ENCODE measurements at places on chromosomes 6 and 20.

DNA sequence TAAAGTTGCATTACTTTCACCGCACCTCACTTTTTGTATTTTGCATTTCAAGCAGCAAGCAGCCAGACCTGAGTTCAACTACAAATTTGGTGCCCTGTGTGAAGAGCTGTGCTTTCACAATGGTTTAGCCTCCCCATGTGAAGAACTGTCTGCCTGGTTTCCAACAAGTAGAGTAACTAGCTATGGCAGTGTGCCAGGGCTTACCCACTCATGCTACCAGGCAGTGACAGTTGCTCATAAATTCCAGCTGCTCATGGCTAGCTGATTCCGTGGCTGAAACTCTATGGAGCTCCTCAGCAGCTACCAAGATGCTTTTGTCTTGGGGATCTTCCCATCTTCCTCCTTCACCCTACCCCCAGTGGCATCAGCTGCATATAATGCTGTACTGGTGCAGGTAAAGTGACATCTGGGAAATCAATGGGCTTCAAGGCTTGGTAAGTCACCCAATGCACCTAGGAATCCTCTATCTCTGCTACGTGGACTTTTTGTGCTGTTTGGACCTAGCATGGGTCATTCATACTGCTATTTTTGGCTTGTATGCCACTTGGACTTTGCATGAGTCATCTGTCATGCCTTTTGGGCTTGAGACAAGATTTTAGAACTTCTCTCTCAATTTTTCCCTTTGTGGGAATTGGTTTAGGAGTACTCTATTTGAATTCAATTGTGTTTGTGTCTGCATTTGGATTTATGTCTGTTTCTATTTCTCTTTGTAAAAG lies 176.5 kb upstream of the GJE1 start:
- no peak for DNase-seq

DNA sequence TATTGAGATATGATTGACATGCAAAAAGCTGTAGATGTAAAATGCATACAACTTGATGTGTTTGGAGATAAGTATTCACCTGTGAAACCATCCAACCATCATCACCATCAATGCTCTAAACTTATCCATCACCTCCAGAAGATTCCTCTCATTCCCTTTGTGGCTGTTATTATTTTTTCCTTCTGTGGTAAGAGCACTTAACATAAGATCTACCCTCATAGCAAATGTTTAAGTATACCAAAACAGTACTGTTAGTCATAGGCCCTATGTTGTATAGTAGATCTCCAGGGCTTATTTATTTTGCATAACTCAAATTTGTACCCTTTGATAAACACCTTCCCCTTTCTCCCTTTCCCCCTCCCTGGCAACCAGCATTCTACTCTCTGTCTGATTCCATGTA lies 31.2 kb upstream of the CCN6 start:
- DNase-seq, result no peak

DNA sequence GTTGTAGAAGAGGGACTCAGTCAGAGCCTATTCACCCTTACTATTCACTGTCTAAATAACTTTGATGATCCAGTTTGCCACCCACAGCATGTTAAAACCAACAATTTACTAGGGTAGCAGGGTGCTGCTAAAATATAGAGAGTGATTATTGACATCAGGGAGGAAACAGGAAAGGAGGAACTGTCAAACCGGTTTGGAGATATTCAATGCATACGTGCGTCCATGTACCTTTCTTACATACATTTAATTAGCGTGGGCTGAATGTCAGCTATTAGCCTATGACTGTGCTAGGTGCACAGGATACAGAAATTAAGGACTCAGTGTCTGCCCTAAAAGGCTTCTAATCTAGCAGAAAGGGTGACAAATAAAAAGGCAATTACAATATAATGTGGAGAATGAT lies 57.2 kb downstream of the IL20RA start:
- no peak for DNase-seq

- no peak for DNase-seq
Observed at GRCh38 chr6:126103993-126104392, 117.7 kb downstream of the TRMT11 start.

DNA sequence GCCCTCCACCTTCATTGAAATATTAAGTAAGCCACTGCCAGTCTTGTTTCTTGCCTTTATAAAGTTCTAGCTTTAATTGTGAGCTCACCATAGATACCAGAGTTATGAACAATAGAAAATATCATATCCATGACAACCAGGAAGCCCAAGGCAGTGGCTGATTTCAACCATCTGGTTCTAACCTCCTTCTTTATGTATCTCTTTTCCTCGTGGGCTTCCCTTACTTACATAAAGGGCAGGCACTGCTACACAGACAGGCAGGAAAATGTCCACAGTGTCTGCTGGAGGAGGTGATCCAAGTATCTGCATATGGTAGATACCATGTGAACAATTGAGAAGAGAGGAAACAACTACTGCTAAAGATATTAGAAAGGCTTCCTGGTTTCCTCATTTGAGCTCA lies 65.2 kb upstream of the PRND start:
- DNase-seq, result no peak

DNA sequence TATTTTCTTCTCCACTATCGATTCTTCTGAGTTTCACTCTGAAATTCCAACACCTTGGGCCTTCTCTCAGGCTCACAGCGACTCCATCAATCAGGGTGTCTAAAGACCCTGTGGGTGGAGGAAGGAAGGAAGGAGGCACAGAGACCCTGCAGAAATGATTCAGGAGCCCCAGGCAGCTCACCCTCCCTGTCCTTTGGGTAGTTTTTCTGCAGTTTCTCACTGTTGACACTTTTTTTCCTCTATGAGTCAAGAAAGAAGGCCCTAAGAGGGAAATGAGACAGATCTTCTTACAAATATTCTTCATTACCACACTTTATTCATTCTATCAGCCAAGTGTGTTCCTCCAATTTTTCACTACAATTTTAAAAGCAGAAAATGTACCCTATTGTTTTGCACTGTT lies 34.2 kb upstream of the TBXT start:
- no peak for DNase-seq

DNA sequence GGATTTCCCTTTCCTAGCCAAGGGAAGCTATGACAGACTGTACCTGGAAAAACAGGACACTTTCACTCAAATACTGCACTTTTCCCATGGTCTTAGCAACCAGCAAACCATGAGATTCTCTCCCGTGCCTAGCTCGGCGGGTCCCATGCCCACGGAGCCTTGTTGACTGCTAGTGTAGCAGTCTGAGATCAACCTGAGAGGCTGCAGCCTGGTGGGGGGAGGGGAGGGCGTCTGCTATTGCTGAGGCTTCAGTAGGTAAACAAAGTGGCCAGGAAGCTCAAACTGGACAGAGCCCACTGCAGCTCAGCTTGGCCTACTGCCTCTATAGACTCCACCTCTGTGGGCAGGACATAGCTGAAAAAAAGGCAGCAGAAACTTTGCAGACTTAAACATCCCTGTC lies 61.8 kb downstream of the EPM2A start:
- DNase-seq, result no peak
